Fibroblast of gingiva (primary cell): ENCODE measurements at places on chromosomes 4 and X.

DNA sequence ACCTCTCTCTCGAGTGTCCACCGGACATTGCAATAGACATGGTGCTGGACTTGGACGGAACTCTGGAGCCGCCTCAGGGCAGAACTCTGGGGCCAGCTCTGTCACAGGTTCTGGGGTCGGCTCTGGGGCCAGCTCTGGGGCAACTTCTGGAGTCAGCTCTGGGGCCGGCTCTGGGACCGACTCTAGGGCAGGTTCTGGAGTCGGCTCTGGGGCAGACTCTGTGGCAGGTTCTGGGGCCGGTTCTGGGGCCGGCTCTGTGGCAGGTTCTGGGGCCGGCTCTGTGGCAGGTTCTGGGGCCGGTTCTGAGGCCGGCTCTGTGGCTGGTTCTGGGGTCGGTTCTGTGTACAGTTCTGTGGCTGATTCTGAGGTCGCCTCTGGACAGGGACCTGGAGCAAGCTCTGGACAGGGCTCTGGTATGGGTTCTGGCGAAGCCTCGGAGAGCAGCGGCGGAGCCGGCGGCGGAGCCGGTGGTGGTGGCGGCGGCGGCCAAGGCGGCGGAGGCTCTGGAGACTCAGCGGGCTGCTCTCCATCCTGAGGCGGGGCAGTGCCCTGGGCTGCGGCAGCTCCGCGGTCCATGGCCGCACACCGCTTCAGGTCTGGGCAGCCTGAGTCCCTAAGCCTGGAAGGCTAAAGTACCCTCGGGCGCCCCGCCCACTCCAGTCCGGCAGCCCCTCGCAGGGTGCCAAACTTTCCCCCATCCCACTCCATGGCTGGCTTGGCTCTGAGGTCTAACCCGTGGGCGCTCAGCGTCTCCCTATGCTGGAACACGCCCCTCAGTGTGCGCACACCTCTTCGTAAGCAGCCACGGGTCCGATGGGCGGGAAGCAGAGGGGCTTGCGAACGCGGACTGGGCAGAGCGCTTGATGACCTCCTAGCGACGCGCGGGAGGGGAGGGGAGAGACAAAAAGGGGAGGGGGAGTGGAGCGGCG lies at the start of gene DGKK:
DGKK (minus strand) TSS at position 723 of the 929 bp plus-strand sequence; CDS start at position 576, 147 bp downstream.
- no peak for DNase-seq

DNA sequence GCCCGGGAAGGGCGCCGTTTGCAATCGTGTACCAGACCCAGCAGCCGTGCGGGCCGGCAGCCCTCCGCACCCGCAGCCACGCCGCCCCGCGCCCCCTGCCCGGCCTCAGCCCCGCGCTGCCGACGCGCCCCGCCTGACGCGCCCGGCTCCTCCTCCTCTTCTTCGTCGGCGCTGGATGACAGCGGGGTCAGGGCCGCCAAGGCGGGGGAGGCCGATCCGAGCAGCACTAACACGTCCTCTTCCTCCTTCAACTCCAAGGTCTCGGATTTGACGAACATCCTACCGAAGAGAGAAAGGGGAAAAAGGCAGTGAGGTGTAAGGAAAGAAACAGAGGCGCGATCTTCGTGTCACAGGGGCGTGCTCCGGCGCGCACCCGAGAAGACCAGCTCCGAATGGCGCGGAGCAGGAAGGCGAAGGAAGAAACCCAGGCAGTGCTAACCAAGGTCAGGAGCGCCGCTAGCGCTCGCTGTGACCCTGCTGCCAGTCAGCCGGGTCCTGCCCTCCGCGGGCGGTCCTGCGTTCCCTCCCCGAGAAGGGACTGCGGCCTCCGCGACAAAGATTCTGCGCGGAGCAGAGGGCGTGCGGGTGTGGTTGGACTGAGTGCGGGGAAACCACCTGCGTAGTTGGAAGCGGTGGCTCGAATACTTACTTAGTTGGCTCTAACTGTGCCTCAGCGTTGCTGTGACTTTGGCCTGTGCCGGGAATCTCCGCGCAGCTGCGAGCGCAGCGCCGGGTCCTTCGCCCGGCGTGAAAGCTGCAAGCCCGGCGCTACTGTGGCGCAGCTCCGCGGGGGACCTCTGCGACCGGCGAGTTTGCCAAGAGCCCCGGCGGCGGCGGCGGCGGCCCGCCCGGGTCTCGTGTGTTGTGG lies 548 bp downstream of the NEUROG2 start:
- DNase-seq = peak; percentile 27

- DNase-seq = peak; percentile 63
These were observed 39.7 kb downstream of the TRIM61 start for GRCh38 chr4:164937576-164938270.

GRCh38 chr4:163566257-163566796 lies 71.8 kb downstream of the TMA16 start:
- no peak for DNase-seq

DNA sequence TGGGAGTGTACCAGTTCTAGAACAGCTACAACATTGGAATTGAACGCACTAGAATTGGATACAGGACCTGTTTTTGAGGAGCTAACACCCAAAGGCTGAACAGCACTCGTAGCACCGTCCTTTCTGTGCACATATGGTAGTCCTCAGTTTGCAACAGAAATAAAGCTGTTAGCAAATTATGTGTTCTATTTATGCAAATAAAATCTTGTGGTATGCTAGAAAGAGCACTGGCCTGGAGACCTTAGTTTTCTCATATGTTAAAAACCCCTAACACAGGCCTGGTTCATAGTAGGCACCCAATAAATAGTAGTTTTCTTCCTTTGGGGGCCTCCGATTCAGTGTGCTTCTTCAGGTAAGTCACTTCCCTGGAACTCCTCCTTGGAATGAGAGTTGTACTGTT lies 140.3 kb downstream of the AR start:
- DNase-seq = no peak

- no peak for DNase-seq
These were observed 313.9 kb downstream of the TECRL start for GRCh38 chr4:64095398-64095797.

- peak; percentile 17 for DNase-seq
These were observed 27.2 kb downstream of the HTR2C start for GRCh38 chrX:114611018-114611619.
